ENCODE measurements at places on chromosomes 6 and 20.
A peak's percentile ranks its signal among the peaks of the same experiment; 100 is the strongest.

DNA sequence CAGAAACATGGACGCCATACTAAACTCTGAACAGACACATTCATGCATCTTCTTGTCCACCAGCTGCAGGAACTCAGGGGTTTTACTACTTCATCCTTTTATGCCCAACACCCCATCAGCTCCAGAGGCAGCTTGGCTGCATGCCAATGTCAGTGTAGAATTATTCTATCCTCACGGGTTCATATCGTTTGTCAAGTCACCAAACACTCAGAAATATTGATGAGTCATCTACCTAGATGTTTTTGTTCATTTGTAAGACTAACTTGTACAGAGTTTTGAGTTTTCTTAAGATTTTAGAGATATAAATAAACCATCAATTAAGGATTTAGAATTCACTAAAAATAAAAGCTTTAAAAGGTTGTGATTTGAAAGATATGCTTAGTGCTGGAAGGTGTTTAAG, 590.7 kb upstream of the FLRT3 start:
- no peak overlapping the region for H3K4me3 ChIP-seq
- no peaks in the 10 kb centered on the region for H3K27me3 ChIP-seq
- H3K36me3 ChIP-seq: no peaks in the 10 kb centered on the region
- no peak for DNase-seq

DNA sequence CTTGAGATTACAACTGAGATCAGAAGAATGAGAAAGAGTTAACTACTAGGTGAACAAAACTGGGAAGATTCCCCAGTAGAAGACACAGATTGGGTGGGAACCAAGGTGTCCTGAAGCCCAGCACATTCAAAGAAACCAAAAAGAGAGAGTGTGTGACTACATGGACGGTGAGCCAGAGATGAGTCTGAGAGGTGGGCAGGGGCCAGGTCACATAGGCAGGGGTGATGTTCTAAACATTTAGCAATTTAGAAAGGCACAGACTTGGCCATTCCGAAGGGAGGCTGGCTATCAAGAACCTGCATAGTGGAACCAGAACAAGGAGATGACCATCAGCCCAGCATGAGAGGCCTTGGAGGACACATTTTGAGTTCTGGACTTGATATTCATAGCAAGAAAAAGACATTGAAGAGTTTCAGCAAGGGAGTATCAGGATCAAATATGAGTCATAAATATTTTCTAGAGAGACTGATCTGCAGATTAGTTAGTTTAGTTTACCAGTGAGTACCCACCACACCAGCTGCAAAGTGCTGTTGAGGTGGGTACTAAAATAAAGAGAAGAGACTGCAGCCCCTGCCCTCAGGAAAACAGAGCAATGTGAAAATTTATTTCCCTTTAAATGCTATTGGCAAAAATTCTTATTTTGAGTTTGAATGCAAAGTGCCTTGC, 340.5 kb upstream of the PRDM1 start:
- no peaks in the 10 kb centered on the region for H3K4me1 ChIP-seq
- DNase-seq: no peak
- H3K4me3 ChIP-seq: no peak overlapping the region

DNA sequence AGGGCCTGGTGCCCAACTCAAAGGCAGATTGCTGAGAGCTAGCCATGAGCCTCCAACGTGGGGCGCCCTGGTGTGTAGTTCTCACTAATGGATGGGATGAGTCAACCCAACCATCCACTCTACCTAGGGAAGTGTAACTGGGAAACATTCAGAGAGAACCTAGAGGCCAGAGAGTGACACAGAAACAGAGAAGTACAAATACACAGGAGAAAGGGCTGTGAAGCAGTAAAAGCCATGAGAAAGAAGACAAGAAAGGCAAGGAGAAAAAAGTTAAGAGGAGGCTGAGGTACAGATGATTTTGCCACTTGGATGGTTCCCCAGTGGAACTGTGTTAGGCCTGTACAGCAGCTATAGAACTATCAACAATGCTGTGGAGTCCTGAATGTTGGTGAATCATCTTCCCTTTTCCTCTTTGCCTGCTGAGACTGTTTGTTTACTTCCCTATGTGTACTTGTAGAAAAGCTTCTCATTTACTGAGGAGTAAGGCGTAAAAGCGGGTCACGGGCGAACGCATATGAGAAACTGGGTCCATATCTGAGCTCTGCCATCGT, 39.0 kb downstream of the MAN1A1 start:
- no peaks in the 10 kb centered on the region for H3K27me3 ChIP-seq
- H3K4me1 ChIP-seq: no peaks in the 10 kb centered on the region
- no peaks in the 10 kb centered on the region for H3K36me3 ChIP-seq
- DNase-seq: no peak

DNA sequence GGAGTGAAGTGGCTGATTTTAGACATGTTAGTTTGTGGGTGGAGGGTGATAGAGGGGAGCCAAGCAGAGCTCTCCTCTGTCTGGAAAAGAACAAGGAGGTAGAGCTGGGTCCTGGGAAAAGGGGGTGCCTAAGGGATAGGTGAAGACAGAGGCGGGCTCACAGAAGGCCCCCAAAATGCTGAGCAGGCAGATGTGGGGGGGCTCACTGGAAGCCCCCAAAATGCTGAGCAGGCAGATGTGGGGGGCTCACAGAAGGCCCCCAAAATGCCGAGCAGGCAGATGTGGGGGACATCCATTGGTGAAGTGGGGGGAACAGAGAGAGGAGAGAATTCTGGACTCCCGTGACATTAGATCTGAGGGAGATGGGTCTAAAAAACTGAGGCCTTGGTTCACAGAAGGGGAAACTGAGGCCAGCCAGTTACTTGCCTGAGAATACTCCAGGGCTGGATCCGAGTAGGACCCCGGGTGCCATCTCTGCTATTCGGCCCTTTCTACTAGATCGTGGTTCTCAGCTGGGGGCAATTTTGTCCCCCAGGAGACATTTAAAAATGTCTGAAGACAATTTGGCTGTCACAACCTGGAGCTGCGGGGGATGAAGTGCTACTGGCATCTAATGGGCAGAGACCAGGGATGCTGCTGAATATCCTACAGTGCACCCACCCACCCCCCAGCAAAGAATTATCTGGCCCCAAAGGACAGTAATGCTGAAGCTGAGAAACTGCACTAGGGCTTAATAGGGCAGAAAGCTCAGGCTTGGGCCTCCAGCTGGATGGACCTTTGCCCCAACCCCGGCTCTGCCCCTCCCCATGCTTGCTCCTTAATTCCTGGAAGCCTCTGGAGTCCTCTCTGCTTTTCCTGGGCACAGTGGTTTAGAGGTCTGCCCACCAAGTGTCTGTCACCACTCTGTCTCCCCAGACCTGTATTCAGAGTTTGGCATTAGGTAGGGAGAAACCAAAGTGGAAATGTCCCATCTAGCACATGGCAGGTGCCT, 2.1 kb downstream of the LPIN3 start:
- H3K27me3 ChIP-seq: no peaks in the 10 kb centered on the region
- H3K27ac ChIP-seq: no peak overlapping the region
- DNase-seq: no peak
- H3K4me1 ChIP-seq: peaks cover 3% of the 10 kb centered on the region
- H3K36me3 ChIP-seq: no peaks in the 10 kb centered on the region

DNA sequence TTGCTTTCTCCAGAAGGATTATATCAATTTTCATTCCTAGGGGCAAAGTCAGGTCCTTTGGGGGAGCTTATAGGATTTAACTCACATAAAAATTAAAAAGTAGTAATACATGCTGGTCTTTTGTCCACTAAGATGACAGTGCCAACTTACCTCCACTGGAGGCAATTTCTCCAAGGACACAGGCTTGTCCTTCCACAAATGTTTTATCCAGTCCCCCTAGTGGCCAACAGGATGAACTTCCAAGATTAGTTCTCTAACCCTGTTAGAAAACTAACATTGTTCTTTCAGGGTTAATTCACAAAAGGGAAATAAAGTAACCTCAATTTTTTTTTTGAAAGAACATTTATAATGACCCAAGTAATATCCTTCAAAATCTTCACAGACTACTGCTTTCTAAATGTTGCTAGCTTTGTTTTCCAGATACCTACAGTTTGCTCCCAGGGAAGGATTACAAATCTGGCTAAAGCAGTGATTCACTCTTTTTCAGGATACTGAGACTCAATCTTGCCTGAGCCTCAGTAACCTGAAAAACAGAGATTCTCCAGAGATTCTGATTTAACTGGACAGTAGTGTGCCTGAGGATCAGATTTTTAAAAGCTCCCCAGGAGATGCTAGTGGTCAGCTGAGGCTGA, 31.7 kb upstream of the UBR2 start:
- H3K27me3 ChIP-seq: no peaks in the 10 kb centered on the region
- no peaks in the 10 kb centered on the region for H3K36me3 ChIP-seq
- DNase-seq: peak; percentile 35
- H3K4me1 ChIP-seq: no peaks in the 10 kb centered on the region
- H3K27ac ChIP-seq: peak overlapping the region; percentile 58

- DNase-seq: no peak
- no peaks in the 10 kb centered on the region for H3K36me3 ChIP-seq
- no peak overlapping the region for H3K4me3 ChIP-seq
- H3K4me1 ChIP-seq: no peaks in the 10 kb centered on the region
- H3K27ac ChIP-seq: no peak overlapping the region
Observed at GRCh38 chr6:1758076-1758679, 148.5 kb downstream of the FOXC1 start.

DNA sequence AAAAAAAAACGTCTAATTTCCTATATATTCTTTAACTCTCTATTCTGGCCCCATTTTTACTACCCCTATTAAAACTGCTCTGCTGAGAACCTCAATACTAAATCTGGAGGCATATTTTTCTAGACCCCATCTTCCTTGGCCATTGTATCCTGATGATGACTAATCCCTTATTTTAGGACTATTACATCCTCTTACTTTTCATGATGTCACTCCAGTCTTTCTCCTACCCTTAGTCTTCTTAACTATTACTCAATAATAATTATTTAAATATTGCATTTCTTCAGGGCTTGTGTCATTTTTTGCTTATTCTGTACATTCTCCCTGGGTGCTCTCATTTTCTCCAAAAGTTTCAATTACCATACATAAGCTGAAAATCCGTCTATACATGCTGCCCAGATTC, 6.4 kb downstream of the FBXO30 start:
- H3K27me3 ChIP-seq: no peaks in the 10 kb centered on the region
- no peak overlapping the region for H3K27ac ChIP-seq
- H3K4me3 ChIP-seq: no peak overlapping the region
- H3K4me1 ChIP-seq: peaks cover 13% of the 10 kb centered on the region
- DNase-seq: no peak

DNA sequence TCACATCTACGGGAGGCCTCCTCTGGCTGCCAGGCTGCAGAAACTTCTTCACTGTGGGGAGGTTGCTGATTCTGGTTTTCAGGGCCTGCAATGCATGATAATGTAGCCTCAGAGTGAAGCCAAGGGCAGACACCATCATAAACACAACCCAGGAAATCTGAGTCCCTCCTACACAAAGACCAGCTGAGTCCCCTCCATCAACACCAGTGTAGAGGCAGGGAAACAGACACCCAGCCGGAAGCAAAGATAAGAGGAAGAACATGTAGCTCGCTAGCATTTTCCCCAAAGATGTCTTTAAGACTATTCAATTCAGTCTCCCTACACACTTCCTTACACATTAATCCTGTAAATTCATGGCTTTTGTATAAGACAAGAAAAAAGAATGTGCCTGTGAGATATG, 23.6 kb downstream of the GSTA2 start:
- no peak overlapping the region for H3K27ac ChIP-seq
- no peaks in the 10 kb centered on the region for H3K27me3 ChIP-seq
- H3K4me1 ChIP-seq: no peaks in the 10 kb centered on the region
- no peak overlapping the region for H3K4me3 ChIP-seq
- DNase-seq: no peak

- H3K4me3 ChIP-seq: no peak overlapping the region
- H3K27me3 ChIP-seq: no peaks in the 10 kb centered on the region
- peaks cover 2% of the 10 kb centered on the region for H3K36me3 ChIP-seq
- no peak for DNase-seq
- H3K4me1 ChIP-seq: peaks cover 16% of the 10 kb centered on the region
Observed at GRCh38 chr6:157037165-157037564, 260.0 kb downstream of the ARID1B start.

DNA sequence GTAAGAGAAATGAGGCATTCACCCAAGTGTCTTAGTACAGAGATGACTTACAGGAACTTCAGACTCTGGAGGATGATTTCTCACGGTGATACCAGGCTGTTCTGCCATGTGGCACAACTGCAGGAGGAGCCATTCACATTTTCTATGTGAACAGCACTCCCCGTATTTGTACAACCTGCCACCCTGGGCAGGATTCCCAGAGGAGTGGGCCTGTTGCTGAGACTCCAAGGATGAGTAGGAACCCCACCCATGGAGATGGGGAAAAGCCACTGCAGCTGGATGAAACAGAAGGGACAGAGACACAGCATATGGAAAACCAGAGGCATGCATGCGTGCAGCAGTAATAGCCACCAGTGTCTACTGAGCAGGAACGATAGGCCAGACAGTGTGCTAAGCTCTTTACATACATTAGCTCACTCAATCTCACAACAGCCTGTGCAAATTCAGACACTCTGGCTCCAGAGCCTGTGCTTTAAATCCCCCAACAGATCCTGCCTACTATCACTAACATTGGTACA, 48.0 kb upstream of the PTPRT start:
- H3K27ac ChIP-seq: no peak overlapping the region
- no peak overlapping the region for H3K4me3 ChIP-seq
- H3K27me3 ChIP-seq: peaks cover 5% of the 10 kb centered on the region
- H3K4me1 ChIP-seq: no peaks in the 10 kb centered on the region
- DNase-seq: no peak

- H3K4me1 ChIP-seq: no peaks in the 10 kb centered on the region
- H3K27me3 ChIP-seq: no peaks in the 10 kb centered on the region
- no peak overlapping the region for H3K27ac ChIP-seq
- DNase-seq: no peak
Observed at GRCh38 chr6:134564705-134565104, 246.8 kb upstream of the SGK1 start.

DNA sequence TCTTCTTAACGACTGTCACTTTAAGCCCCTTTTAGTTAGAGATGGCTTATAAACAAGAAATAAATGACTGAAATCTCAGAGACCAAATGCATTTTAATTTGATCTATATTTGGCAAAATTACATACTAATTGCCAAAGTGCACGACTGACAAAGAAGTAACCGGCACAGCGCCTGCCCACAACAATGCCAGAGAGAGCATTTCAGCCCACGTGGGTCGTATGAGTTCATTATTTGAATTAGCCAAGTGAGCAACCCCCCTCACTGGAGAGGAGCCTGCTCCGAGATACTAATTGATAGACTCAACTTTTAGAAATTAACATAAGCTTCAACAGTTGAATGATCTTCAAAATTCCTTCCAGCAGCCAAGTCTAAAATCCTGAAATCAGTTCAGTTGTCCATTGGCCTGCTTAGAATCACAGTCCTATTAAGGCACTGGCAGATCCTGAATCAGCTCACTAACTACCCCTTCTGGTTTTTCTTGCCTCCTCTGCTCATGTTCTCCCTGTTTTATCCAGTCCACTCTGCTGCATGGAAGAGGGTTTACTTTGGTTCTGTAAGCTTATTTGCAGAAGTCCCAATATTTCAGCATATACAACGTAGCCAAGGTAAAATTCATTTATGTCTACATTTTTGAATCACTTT, 519.1 kb upstream of the AGPAT4 start:
- H3K27ac ChIP-seq: no peak overlapping the region
- H3K4me1 ChIP-seq: no peaks in the 10 kb centered on the region
- no peak for DNase-seq
- no peaks in the 10 kb centered on the region for H3K27me3 ChIP-seq

Data from Panc1 (cell line).